Pons (tissue), 1 donor: ENCODE measurements at places on chromosomes 1 and 21.
A peak's percentile ranks its signal among the peaks of the same experiment; 100 is the strongest.

- DNase-seq = no peak
Observed at GRCh38 chr1:203572134-203572625, 54.5 kb upstream of the ATP2B4 start.

GRCh38 chr1:62355095-62355494 lies 35.9 kb upstream of the KANK4 start:
- DNase-seq = no peak

- DNase-seq = peak; percentile 57
Observed at GRCh38 chr1:183821889-183822611, 17.1 kb downstream of the RGL1 start.

- no peak for DNase-seq
Observed at GRCh38 chr1:43621386-43621785, 28.6 kb upstream of the KDM4A start.
